CD4-positive, alpha-beta T cell treated with Interleukin-1 beta for 1 hour (primary cell): ENCODE measurements at places on chromosomes 3 and 15.

DNA sequence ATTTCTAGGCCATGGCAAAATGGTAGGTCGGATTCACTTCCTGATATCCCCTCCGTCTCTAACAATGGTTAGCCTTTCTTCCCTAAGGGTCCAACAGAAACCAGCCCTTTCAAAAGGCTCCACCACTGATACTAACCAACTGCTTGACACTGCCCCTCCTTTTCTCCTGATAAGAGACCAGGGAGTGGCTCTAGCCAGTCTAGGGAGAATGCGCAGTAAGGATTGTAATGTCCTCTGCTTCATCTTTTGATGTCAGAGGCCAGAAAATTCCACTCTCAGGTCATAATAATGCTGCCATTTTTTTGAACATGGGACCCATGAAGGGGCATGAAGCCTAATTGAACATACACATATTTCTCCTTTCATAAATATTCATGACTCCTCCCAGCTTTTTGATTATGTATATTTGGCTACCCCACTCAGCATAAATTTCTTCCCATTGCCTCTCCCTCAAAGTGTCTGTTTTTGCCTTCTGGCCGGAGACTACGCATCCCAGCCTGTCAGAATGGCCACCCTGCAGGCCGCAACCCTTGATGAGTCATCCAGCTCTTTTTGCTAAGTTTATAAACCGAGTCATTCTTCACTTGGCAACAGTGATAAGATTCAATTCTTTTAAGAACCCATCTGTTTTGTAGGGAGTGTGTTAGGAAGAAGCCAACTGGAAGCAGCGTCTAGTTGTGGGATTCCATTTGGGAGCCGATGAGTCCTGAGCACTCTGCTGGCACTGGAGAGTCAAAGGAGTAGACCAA lies 189.0 kb upstream of the MCTP2 start:
- no peak for DNase-seq

DNA sequence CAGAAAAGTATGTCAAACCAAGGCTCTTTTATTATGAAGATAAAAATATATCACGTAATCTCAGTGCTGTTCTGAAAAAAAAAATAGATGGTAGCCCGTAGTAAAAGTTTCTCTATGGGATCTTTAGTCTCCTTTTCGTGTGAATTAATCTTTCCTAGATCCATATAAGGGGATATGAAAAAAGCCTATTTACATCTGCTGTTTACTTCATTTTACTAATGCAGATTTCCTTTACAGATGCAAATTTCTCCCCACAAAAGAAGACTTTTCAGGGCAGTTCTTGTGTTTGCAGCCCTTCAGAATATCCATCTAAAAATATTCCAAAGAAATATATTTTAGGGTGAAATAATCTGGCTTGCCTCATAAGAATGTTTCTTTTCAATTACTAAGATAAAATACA lies 1291.7 kb downstream of the ROBO1 start:
- DNase-seq = no peak

DNA sequence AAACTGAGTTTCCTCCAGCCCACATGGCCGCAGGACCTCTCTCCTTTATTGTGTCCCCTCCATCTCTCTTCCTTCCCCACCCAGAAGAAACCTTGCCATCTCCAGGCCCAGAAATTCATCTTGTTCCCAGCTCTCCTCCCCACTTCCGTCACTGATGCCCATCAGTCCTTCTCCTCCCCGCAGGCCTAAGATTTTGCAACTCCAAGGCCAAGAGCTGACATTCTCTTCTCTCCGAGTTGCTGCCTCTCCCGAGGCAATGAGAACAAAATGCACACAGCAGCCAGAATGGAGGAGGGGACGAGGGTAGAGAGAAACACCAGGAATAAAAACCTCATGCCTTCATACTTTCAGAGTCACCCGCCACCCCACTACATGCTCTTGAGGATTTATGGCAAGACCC lies 526.5 kb upstream of the PROK2 start:
- no peak for DNase-seq

GRCh38 chr15:98547741-98548138 lies 100.6 kb upstream of the IGF1R start:
- DNase-seq = no peak
